ENCODE measurements at places on chromosomes 2 and 18.

GRCh38 chr2:22885245-22885644 is 499.7 kb upstream of the KLHL29 start:
- no peak for DNase-seq

GRCh38 chr18:45175511-45175910 is 439.8 kb upstream of the SLC14A2 start:
- DNase-seq, result no peak

DNA sequence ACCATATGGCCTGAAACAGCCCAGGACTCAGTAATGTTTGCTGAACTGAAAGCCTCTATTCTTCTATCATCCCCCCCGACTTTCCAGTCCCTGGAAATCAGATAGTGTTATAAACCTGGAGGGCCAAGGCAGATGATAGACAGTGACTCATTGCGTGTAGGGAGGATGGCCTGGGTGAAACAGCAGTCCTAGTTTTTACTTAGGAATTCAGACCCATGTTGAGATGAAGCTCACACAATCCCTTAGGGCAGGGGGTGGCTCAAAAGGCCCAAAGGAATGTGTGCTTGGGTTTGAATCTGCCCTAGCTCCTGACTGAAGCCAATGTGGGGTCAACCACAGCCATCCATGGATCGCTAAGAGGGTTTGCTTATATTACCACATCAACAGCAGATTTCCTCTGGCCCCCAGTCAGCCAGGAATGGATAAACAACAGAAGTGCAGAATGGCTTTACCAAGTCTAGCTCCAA is 43.9 kb upstream of the STPG4 start:
- peak; percentile 100 for DNase-seq

GRCh38 chr2:237207646-237208045 is 122.0 kb downstream of the COPS8 start:
- DNase-seq, result peak; percentile 59

- DNase-seq, result peak; percentile 33
Measured at GRCh38 chr18:53757328-53757727, 467.1 kb downstream of the MBD2 start.

Data from iris pigment epithelial cell (primary cell).